ENCODE measurements at places on chromosomes 6 and 20. TPM values are rescaled to one million over a fixed set of nuclear protein-coding genes. Genes with fewer than 3 reads are reported as not detected.

The RGS17 gene
- total RNA-seq = 112 TPM

The EYA2 gene
- 2.4 TPM for total RNA-seq

The SLC22A1 gene
- not detected for total RNA-seq

The AKIRIN2 gene
- 57.1 TPM for total RNA-seq

The CTAGE9 gene
- not detected for total RNA-seq

The AVP gene
- not detected for total RNA-seq

The SNAP25 gene
- total RNA-seq = 140 TPM

The CPXM1 gene
- total RNA-seq = 7.3 TPM

The LY6G6C gene
- total RNA-seq = not detected

The NR2E1 gene
- 6.1 TPM for total RNA-seq

The MCHR2 gene
- total RNA-seq = 12.6 TPM

The SENP6 gene
- 307 TPM for total RNA-seq

DNA sequence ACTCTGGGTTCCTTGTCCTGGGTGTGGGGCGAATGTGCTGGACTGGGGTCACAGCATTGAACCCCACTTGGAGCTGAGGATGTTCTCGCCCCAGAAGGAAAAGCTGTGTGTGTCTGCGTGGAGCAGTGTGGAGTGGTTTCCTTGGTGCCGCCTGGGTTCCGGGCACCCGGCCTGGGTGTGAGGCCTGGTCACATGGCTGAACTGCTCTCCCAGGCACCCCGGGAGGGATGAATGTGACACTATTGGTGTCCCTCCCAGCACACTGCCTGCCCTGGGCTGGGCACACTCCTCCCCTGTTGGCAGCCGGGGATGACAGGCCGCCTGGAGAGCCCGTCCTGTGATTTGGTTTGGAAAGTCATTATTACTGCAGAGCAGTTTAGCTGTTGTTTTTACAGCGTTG lies 12.3 kb downstream of the MYT1 start:
- DNase-seq = peak; percentile 62

DNA sequence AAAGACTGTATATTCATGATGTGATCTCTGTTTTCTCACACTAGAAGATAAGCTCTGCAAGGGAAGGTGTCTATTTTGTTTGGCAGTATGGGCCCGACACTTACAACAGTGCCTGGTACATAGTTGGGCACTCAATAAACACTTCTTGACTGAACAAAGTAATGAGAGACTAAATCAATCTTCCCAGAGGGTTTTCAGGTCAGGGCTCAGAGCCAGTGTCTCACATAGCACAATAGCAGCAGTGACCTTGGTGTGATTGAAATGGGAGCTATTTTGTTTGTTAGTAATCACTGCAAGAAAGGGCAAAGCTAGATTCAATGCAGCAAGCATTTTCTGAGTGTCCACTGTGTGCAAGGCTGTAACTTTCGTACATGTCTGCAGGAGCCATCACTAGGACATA lies 26.4 kb upstream of the GCM1 start:
- no peak for DNase-seq

GRCh38 chr6:67639161-67639560 lies 995.9 kb upstream of the ADGRB3 start:
- no peak for DNase-seq

- no peak for DNase-seq
Observed at GRCh38 chr6:69881322-69882151, 15.2 kb downstream of the COL19A1 start.

DNA sequence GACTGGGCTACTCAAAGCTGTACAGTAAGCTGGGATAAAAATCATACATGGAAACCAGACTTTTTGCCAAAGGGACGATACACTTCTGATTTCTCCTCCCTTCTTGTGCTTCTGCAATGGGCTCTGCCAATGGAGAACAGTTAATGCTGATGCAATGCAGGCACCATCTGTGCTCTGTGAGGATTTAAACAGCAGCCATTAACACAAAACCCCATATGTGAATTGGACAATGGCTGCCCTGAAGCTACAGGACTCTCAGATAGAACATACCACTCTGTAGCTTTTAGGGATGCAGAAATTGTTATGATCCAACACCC lies 71.9 kb downstream of the GJA10 start:
- DNase-seq = no peak

- DNase-seq = no peak
Observed at GRCh38 chr20:36998652-36999051, 47.1 kb upstream of the SAMHD1 start.

DNA sequence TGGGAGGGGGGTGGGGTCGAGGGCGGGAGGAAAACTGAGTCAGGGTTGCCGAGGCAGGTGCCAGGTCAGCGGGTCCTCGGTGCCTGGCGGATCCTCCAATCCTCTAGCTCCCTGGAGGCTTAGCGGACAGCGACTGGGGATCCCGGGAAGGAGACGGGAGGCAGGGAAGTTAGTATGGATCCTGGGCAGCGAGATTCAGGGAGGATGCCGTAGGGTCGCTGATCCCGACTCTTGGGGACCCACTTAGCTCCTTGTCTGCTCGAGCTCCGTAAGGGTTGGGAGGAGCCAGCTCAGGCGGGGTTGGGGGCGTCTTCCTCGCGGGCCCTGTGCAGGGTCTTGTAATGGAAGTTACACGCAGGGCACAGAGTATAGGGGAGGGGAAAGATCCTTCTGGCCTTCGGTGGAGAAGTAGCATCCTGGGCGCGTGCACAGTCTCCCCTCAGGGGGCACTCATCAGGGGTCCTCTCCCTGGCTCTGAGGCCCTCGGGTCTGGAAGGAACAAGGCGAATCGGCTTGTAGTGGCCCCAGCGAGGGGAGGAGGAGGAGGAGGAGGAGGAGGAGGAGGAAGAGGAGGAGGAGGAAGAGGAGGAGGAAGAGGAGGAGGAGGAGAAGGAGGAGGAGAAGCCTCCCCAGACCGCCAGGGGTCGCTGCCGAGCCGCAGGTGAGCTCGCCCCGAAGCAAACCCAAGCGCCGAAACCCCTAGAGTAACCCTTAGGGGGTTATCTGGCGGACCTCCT lies 6.4 kb upstream of the SLC12A5 start:
- peak; percentile 70 for DNase-seq

DNA sequence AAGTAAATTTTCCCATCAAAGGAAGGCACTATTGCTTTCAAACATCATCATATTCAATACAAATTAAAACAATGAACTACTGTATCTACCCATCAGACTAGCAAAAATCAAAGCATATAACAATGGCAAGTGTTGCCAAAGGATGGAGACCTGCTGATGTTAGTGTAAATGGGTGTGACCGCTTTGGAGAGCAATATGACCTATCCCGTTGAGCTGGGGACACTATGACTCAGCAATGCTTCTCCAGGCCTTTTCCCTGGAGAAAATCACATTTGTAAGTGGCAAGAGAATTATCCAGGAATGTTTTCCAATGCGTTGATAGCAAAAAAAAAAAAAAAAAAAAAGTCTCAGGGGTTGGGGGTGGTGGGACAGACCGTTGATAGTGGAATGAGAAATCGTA lies 46.1 kb downstream of the PHACTR3 start:
- no peak for DNase-seq

DNA sequence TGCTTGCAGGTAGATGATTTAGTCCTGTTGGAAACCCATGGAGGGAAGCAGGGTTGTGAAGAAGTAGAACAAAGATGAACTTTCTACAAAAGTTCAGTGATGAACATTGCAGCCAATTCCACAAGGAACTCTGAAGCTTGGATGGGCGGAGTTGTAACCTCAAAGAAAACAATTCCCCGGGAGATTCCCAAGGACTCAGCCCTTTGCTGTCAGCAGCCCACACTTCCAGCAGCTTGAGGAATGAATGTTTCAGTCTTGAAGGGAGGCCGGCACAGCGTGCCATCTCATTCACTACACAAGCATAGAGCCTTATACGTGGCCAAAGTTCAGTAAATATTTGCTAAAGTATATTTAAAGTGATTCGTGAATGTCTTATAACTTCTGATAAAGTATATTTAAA lies 269.4 kb downstream of the NKAIN2 start:
- DNase-seq = no peak

DNA sequence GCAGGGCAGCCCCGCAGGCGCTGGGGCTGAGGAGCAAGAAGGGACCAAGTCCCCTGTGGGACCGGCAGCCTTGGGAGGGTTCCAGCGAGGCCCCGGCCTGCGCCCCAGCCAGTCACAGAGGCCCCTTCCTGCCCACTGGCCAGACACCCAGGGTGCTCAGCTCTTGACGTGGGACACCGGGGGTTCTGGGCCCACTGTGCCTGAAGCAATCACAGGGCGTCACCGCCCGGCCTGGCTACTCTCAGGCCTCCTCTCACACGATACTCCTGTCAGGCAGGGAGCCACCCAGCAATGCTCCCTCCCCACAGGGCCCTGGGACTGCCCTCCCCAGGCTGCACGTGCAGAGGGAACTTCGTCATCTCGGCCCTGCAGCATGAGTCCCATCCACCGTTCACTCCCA lies 14.5 kb downstream of the TAF4 start:
- DNase-seq = no peak

DNA sequence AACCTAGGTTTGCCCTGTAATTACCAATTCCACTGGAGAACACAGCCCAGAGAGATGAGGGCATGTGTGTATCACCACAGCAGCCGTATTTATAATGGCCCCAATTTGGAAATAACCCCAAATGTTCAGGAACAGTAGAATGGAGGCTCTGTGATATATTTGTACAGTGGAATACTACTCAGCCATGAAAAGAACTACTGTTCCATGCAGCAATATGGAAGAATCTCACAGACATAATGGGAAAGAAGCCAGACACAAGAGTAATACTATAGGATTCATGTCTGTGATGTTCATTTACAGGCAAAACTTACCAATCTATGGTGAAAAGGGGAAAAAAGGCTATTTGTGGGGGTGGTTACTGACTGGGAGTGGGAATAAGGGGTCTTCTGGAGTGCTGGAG lies 83.7 kb upstream of the TRAF3IP2 start:
- no peak for DNase-seq

GRCh38 chr6:163263998-163264661 lies 150.4 kb upstream of the QKI start:
- DNase-seq = no peak

GRCh38 chr6:132964868-132965382 lies 150.6 kb downstream of the RPS12 start:
- DNase-seq = no peak

- no peak for DNase-seq
Observed at GRCh38 chr6:146154197-146154596, 125.3 kb downstream of the GRM1 start.

DNA sequence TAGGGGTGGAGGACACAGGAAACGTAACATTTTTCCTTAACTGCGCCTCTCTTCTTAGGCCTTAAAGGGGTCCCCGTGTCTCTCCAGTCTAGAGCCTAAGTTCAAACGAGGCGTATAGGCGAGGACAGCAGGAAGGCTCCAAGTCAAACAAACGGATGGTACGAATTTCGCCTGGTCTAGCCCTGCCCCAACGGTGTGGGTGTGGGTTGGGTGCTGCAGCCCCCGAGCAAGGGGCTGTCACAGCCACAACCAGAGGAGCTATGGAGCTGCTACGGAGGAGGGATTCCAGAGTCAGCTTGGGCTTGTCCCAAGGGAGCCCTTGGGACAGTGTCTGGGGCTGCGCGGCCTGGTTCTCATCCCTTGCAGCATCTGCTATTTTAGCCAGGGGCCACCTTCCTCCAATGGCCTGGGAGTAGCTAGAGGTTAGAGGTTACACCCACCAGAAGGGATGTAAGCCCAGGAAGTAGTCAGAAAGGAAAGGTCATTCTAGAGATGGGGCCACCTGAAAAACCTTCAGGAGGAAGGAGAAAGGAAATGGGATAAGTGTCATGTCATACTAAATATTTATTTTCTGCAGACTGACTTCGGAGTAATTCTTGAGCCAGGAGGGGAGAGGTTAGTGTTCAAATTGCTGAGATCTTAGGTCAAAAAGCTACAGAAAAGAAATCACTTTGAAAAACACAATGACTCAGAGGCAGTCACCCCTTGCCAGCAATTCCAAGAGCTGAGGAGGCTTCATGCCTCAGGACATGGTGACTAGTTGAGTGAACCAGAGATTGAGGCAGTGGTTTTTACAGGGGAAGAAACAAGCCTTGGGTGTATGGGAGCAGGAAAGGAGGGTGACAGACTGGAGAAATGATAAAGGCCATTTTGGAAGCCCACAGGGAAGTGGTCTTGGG lies 21.7 kb downstream of the VPS52 start:
- no peak for DNase-seq

DNA sequence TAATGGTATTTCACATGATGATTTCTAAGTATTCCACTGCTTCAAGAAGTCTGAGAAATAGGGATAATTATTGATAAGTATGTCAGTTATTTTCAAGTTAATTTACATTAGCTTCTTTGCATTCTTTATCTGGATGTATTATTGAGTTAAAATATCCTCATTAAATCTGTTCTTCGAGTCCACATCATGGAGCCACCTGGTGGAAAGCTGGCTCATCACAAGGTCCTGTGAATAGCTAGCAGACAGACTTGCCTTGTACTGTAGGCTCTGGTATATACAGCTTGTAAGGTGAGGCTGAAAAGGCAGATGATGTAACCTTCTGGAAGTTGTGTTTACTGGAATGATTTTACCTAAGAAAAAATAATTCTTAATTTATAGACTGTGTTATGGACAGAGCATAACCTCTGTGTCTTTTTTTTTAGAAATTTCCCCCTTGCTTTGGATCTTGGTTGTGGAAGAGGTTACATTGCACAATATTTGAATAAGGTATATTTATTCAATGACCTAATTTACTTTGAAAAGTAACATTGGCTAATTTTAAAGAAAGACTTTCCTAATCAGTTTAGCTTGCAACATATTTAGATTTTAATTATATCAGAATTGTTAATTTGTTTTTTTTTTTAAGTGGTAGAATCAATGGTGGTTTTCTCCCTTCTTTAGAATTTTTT lies 3.5 kb downstream of the NDUFAF5 start:
- DNase-seq = no peak

DNA sequence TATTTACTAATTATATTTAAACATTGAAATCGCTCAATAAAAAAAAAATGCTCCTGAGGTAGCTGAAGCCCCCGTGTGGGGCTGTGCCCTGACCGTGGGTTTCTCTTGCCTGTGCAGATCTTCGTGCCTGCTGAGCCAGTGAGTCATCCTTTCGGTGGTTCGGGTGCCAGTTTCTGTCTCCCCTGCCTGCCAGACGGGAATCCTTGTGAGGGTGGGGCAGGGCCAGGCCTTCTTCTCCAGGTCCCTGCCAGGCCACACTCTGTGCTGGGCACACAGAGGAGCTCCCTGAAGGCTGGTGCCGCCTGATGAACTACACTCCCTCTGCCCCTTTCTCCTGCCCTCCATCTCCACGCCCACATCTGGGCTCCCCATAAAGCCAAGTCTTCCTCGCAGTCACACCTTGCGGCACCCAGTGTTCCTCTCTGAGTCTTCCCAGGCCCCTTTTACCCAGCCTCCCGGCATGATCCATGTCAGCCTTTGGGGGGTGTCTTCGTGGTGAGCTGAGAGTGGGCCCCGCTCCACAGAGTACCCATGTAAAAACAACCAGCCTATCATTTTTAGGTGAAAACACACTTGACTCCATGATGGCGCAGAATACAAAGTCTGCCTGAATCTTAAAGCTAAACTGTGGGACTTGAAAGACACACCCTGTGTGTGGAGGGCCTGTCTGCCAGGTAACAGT lies 19.3 kb downstream of the FGD2 start:
- no peak for DNase-seq

- DNase-seq = no peak
Observed at GRCh38 chr20:32682508-32682987, 8.8 kb upstream of the C20orf203 start.

DNA sequence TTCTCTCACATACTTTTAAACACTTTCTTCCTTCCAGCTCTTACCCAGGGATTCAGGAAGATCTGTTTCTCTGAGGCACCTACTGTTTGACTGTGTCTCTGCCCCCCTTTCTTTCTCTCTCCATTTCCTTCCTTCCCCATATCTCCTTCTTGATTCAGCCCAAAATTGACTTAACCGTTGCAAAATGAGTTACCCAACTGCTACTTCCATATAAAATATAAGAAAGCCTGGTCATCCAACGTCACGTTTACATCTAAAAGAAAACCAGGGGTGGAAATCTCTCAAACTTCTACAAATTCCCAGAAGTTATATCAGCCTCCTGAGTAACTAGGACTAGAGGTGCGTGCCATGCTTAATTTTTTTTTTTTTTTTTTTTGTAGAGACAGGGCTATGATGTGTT lies 95.2 kb upstream of the INSM1 start:
- DNase-seq = no peak
